ENCODE measurements at places on chromosomes 5 and 9.

- no peaks in the 10 kb centered on the region for H3K4me1 ChIP-seq
- H3K27ac ChIP-seq, result no peak overlapping the region
- no peaks in the 10 kb centered on the region for H3K36me3 ChIP-seq
- H3K4me3 ChIP-seq, result no peak overlapping the region
- DNase-seq, result no peak
Observed at GRCh38 chr5:60382716-60383115, 317.2 kb downstream of the DEPDC1B start.

DNA sequence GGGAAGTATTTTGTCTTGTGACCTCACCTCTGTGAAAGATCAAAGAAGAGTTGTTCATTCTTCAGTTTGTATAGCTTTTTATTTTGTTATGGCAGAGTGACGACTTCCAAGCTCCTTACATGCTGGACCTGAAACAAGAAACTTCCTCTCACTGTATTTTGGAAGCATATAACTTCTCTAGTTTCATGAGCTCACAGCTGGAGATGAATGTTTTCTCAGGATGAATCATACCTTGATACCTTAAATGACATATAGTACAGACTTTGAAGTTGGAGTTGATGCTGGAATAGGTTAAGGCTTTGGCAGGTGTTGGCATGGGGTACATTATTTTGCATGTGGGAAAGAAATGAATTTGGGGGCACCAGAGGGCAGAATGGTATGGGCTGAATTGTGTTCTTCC is 112.5 kb downstream of the SLC25A46 start:
- H3K4me1 ChIP-seq, result no peaks in the 10 kb centered on the region
- no peak overlapping the region for H3K27ac ChIP-seq
- no peak overlapping the region for H3K4me3 ChIP-seq
- H3K36me3 ChIP-seq, result no peaks in the 10 kb centered on the region

DNA sequence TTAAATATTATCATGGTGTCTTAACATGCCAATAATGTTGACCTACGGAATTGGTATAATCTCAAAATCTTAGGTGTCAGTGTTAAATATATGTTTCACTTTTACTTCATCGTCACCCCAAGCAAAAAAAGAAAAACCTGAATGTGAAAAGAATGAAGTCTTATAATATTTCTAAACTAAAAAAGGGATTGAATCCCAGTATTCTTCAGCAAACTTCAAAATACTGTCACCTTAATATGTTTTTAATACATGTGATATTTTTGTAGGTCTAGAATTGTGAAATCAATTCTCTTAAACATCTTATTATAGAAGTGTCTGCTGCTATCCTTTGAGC is 14.1 kb downstream of the UBE2D2 start:
- no peaks in the 10 kb centered on the region for H3K27me3 ChIP-seq
- H3K4me3 ChIP-seq, result peak overlapping the region; percentile 30
- peaks cover 64% of the 10 kb centered on the region for H3K4me1 ChIP-seq
- H3K36me3 ChIP-seq, result peaks cover 23% of the 10 kb centered on the region
- no peak for DNase-seq

- no peak for DNase-seq
- no peak overlapping the region for H3K4me3 ChIP-seq
- peaks cover 25% of the 10 kb centered on the region for H3K27me3 ChIP-seq
- H3K27ac ChIP-seq, result peak overlapping the region; percentile 51
- no peaks in the 10 kb centered on the region for H3K36me3 ChIP-seq
Observed at GRCh38 chr9:110579862-110580219, 300 bp upstream of the SVEP1 start.

DNA sequence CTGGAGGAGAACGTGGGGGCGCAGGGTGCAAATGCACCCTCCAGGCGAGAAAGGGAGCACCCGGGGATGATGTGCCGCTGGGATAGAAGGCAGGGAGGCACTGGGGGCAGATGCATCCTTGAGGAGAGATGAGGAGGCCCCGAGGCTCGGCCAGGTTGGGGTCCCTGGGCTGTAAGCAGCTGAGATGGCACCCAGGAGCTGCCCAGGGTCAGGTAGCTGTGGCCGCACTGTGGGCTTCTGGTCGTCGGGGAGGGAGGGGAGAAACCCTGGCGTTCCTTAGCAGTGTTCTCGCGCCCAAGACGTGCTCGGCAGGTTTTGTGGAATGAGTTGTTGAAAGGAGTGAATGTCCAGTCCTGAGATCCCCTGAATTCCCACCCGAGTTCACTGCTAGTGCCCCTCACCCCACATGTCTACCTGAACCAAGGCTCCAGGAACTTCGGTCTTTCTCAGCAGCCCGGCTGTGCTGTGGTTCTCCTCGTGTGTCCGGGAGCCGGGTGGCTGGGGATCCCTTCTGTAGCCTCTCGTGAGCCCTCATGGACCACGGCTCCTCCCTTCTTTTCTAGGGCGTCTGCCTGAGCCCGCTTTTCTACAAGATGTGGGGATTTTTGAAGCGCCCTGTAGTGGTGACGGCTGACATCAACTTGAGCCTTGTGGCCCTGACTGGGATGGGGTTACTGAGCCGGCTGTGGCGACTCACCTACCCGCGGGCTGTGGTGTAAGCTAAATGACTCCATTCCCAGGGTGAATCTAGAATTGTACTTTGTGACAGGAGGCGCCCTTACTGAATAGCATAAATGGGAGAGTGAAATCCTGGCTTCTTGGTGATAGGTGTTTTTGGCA is 1.1 kb downstream of the POMT1 start:
- peak overlapping the region; percentile 93 for H3K27ac ChIP-seq
- H3K36me3 ChIP-seq, result peaks cover 34% of the 10 kb centered on the region
- H3K4me3 ChIP-seq, result peak overlapping the region; percentile 90
- peaks cover 55% of the 10 kb centered on the region for H3K4me1 ChIP-seq
- H3K27me3 ChIP-seq, result no peaks in the 10 kb centered on the region

Data from central memory CD8-positive, alpha-beta T cell (primary cell).